ENCODE measurements at places on chromosomes 1 and 21.

- no peak for DNase-seq
These were observed 17.7 kb upstream of the TRNAU1AP start for GRCh38 chr1:28535180-28535579.

GRCh38 chr1:43932786-43933385, 715 bp upstream of the ARTN start:
- no peak for DNase-seq

GRCh38 chr21:43864962-43865539, at the start of gene AGPAT3:
Gene AGPAT3 (plus strand): TSS chr21:43865223. CDS start chr21:43959682, 94,459 bp downstream.
- peak; percentile 31 for DNase-seq

DNA sequence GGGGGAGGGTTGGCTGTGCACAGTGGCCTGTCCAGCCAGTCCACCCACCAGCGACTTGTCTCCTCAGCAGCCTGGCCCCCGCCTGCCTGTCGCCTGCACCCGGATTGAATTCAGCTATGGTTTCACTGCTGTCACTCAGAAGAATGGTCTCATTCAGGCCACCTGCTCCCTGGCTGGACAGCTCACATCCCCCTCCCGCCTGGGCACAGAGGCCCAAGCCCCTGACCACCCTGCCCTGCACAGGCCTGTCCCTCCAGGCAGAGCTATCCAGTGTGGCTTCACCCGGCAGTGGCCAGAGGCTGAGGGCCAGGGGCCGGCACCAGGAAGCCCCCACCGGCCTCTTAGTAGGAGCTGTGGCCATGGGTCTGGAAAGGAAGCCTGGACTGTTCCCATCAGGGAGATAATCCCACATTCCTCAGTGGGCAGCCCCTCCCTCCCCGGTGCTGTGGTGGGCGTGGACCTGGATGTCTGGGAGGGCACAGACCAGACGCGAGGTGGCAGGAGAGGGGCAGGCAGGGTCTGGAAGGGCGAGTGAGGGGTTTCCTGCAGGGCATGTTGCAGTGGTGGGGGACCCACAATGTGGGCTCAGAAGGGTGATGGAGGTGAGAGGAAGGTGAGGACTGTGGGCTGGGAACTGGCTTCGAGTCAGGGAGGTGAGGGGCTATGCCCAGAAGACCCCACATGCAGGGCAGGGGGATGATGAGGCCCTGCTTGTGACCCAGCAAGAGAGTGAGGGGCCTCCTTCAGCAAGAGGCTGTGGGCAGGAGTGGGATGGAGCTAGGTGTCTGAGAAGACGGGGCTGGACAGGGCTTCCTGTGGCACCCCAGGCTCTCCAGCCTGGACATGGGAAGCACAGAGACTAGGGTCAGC, 30.4 kb downstream of the WNT9A start:
- DNase-seq = no peak

DNA sequence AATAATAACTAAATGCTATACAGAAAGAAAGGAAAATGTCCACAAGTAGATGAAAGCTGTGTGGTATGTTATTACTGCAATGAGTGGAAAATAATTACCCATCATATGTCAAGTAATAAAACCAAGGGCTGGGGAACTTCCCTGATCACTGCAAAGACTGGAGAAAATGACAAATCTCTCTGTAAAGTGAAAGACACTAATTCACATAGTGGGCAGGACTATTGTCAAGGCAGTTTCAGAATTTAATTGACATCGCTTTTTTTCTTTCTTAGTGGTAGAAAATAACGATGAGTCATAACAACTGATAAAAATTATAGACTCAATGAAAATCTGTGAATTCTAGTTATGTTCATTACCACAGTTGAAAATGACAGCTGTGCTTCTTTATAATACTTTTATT, 153.7 kb upstream of the ST6GALNAC5 start:
- DNase-seq = no peak

DNA sequence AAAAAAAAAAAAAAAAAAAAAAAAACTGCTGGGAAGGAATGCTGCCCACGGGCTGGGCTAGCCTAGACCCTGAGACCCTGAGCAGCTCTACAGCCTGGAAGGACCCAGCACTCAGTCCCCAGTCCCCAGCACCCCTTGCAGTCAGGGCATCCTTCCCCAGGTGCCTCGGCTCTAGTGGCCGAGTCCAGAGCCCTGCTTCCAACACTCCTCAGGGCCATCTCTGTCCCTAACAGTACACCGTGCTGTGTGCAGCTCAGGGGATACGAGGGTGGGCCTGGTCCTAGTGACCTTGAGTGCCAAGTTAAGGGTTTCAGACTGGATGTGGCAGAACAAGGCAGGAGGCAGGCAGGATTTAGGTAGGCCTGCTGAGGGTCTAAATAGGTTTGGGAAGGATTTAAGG, 50.2 kb upstream of the LRP8 start:
- DNase-seq = no peak

- DNase-seq = peak; percentile 3
These were observed 106.5 kb downstream of the SLC16A1 start for GRCh38 chr1:112849425-112850033.

- no peak for DNase-seq
These were observed 49.0 kb downstream of the SCCPDH start for GRCh38 chr1:246773213-246773641.

- no peak for DNase-seq
These were observed 14.4 kb downstream of the MYOC start for GRCh38 chr1:171637928-171638576.

DNA sequence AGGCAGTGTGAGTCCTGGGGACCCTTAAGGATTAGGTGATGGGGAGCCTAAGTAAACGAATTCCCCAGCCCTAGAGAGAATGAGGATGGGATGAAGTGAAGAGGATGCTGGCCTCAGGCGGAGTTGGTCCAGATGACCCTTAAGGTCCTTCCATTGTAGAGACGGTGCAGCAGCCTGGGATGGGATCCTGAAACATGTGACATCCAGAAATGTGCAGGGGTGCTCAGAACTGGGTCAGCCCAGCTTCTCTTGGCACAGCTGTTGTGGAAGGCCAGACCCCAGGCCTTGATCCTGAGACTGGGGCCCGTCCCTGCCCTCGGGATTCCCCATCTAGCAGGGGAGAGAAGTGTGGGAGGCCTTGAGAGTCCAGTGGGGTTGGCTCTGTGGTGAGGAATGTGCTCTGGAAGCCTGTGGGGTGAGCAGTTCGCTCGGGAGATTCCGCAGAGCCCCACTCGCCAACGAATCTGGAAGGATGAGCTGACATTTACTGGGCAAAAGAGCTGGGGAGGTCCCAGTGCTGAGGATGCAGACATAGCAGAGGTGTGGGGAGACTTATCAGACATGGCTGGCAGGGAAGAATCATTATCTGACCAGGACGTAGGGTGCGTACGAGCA, 28.1 kb downstream of the A3GALT2 start:
- no peak for DNase-seq

GRCh38 chr1:89578946-89579684, 53.8 kb upstream of the LRRC8C start:
- no peak for DNase-seq

GRCh38 chr1:93810316-93810715, 68.7 kb downstream of the DNTTIP2 start:
- DNase-seq = no peak

DNA sequence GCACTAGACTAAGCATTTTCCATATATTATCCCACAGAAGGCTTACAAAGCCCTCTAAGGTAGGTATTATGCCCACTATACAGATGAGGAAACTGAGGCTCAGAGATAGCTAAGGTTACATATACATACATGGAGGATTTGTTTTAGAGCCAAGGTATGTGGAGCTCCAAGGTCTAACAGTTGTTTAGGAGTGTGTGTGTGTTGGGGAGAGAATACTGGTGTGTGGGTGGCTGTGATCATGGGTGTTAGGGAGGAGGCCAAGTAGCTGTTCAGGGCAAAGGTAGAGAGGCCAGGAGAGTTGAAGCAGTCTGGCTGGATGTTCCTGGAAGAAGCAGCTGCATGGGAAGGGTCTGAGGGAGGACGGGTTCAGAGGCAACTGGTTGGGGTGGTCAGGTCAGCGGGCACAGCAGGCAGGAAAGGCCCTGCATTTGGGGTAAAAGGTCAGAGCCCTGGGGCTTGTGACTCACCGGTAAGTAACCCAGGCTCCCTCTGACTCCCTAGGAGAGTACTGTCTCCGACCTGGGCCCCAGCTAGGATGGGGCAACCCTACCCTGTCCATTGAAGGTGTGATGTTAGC, 5.1 kb upstream of the LDLRAP1 start:
- no peak for DNase-seq

DNA sequence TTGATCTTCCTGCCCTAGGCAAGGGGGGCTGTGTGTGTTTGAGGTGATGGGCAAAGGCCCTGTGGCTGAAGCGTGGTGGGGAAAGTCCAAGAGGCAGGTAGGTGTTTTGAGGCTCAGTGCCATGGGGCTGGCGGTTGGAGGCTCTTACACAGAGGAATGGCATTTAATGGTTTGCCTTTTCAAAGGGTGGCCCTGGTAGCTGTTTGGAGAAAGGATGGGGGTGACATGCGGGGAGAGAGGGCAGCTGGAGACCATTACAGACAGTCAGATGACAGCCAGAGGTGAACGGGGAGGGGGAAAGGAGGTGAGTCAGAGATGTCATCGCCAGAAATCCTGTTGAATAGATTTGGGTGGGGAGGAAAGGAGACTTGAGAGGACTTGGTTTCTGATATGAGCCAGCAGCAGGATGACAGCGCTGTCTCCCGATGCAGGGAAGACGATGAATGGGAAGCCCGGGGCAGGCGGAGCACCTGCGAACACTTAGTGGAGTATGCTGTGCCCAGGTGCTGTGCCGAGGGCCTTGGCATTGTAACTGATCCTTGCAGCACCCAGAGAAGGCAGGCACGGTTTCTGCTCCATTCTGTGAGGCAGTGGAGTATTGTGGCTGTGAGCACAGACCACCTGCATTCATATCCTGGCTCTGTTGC, 56.3 kb downstream of the MAN1C1 start:
- no peak for DNase-seq

DNA sequence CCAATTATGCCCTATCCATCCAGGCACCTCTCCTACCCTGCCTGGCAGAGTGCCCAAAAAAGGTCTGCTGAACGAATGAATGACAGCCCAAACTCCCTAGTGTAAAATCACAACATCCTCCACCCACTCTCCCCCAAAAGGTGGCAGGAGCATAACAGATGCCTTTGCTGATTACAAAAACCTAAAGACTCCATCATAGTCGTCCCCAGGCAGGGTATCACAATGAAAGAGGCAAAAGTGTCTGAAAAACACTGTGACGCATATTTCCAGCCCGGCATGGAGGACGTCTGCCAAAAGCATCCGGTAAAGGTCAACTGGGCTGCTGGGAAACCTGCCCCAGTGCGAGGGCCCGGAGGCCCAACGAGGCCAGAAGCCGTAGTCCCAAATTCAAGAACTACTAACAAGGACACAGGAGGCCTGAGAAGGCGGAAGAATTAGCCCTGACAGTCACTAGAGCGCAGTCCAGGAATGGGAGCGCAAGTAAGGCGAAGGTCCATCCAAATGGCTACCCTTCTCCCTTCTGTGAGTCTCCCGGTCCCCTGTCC, 576 bp downstream of the SMIM12 start:
- DNase-seq = no peak

GRCh38 chr1:26124418-26125331, 13.1 kb downstream of the PDIK1L start:
- DNase-seq = no peak

- DNase-seq = no peak
These were observed 47.1 kb downstream of the COL6A1 start for GRCh38 chr21:46028573-46029091.

- DNase-seq = no peak
These were observed 20.1 kb downstream of the RAP1A start for GRCh38 chr1:111639602-111640198.

DNA sequence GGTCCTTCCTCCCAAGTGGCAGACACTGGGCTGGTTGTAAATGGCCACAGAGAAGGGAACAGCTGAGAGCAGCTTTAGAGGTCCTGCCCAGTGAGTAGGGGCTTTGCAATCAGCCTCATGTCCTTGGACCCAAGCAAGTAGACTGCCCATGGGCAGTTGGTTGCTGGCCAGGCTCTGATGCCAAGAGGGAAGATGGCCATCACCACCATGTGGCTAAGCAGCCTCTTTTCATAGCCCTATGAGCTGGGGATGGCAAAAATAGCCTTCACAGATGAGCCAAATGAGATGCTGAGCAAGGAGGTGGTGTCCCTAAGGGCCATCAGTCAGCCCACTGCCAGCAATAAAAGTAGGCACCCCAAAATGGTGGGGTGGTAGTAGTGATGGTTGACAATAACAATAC, 3.2 kb downstream of the DISP3 start:
- DNase-seq = no peak

GRCh38 chr1:87830432-87830978, 501.8 kb downstream of the LMO4 start:
- DNase-seq = no peak

GRCh38 chr1:200207711-200208126, 180.2 kb downstream of the NR5A2 start:
- DNase-seq = no peak

GRCh38 chr1:113074237-113074636, 1.2 kb downstream of the LRIG2 start:
- DNase-seq = no peak

GRCh38 chr1:12587981-12588640, 29.9 kb downstream of the DHRS3 start:
- no peak for DNase-seq

DNA sequence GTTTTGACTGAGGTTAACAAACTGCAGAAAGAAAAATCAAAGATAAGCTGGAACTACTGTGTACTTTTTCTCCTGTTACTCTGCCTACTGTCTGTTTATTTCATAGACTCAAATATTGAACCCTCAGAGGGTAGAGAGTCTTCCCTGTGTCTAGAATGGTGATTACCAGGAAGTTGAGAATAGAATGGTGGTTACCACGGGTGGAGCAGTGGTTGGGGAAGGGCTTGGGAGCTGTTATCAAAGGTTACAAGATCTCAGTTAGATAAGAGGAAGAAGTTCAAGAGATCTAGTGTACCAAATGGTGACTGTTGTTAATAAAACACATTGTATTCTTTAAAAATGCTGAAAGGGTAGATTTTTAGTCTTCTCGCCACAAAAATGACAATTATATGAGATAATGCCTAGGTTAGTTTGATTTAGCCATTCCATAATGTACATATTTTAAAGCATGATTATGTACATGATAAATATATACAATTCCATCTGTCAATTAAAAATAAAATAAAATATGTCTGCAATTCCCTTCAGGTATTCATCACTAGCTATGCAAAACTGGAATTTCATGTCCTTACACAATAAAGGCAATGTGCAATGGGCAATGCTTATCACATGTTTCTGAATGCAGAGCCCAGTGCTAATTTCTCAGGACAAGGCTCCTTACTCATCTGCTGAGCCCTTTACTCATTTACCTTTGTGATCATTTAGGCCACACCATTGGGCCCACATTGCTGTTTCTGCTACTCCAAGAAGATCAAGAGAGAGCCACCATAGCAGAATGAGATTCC, 474.3 kb upstream of the CAMK1G start:
- DNase-seq = no peak

GRCh38 chr1:4411862-4412261, 242.5 kb upstream of the AJAP1 start:
- DNase-seq = no peak

GRCh38 chr1:13674377-13674776, 25.6 kb upstream of the PRDM2 start:
- no peak for DNase-seq

GRCh38 chr1:18149027-18149641, 41.5 kb downstream of the IGSF21 start:
- DNase-seq = peak; percentile 72

- no peak for DNase-seq
These were observed 38.6 kb downstream of the ABL2 start for GRCh38 chr1:179190861-179191260.

Data from thyroid gland (tissue), 4 donors.